ENCODE measurements at places on chromosomes 6 and 20. TPM values are rescaled to one million over a fixed set of nuclear protein-coding genes. Genes with fewer than 3 reads are reported as not detected.

The LINC00237 gene
- total RNA-seq = not detected

The DPPA5 gene
- not detected for total RNA-seq

The GRM1 gene
- 0.17 TPM for total RNA-seq

The ULBP3 gene
- 7.5 TPM for total RNA-seq

The VSX1 gene
- total RNA-seq = not detected

The AKAP12 gene
- 240 TPM for total RNA-seq

The PI3 gene
- not detected for total RNA-seq

The INSM1 gene
- 332 TPM for total RNA-seq

The HMGA1 gene
- total RNA-seq = 322 TPM
